ENCODE measurements at places on chromosomes 4 and X. TPM values are rescaled to one million over a fixed set of nuclear protein-coding genes. Genes with fewer than 3 reads are reported as not detected.

CFAP299 gene
- total RNA-seq = not detected

NAT8L gene
- 8.6 TPM for total RNA-seq

APBB2 gene
- 8.0 TPM for total RNA-seq

GDPD2 gene
- 0.14 TPM for total RNA-seq

AIMP1 gene
- 45.9 TPM for total RNA-seq

TRAM1L1 gene
- total RNA-seq = 0.45 TPM

FREM3 gene
- total RNA-seq = not detected

Measured in A549 treated with Mapracorat at 1 μM for 4 hours (cell line).